ENCODE measurements at places on chromosomes 5 and 9.

DNA sequence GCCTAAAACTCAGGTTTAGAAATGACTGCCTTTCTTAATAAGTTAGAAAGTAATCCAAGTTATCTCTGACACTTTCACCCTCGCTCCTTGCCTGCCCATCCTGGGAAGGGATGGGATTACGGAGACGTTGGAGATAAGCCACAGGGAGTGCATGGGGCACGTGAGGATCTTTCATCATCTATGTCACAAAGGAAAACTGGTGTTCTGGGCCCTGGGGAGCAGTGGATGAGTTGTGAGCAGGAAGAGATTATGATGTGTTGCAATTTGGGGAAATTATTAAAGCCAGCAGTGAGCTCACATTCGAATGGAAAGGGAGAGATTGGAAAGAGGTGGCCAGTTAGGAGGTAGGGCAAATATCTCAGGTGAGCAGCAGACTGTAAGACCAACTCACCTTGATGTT, 12.8 kb downstream of the AFAP1L1 start:
- DNase-seq = no peak

- peak; percentile 59 for DNase-seq
Observed at GRCh38 chr5:124795829-124796228, 49.4 kb upstream of the ZNF608 start.

DNA sequence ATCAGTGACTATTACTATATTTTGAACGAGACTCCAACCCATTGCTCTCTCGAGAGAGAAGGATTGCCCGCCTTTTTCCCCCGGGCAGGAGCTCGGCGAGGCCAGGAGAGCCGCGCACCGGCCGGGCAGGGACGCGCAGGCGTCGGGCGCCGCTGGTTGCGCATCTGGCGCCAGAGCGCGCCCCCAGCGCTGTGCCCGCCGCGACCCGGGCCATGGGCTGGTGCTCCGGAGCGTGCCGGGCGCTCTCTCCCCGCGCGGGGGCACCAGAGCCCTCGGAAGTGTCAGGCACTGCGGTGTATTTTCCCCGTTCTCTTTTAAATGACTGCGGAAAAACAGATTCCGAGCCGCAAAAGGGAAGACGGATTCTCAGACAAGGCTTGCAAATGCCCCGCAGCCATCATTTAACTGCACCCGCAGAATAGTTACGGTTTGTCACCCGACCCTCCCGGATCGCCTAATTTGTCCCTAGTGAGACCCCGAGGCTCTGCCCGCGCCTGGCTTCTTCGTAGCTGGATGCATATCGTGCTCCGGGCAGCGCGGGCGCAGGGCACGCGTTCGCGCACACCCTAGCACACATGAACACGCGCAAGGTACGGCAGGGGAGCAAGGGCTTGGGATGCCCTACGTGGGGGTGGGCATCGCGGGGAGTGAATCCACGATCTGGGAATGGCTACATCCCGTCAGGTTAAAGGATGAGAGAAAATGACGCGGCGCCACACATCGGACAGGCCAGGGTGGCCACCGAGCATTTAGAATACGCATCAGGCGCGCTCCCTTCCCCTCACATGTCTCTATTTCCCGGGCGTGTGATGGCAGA, 1.1 kb upstream of the NTRK2 start:
- peak; percentile 61 for DNase-seq

DNA sequence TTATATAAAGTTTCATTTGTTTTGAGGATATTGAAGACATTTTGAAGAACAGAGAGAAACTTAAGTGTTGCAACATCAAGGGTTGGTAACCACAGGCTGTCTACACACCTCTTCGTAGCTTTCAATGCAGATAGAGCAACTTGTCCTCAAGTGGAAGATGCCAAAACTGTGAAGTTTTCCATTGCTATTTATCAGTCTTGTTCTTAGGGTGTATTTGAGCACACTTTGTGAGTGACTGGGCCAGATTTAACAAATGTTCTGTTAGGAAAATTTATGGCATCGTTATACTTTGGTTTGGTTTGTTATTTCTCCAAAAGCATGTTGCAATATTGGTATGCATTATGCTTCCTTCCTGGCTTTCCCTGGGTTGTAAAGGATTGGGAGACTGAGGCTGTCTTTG, 31.6 kb downstream of the NNT start:
- no peak for DNase-seq

- DNase-seq = no peak
Observed at GRCh38 chr5:115100319-115100955, 69.3 kb downstream of the TRIM36 start.

- no peak for DNase-seq
Observed at GRCh38 chr9:91239367-91240111, 122.2 kb downstream of the AUH start.

DNA sequence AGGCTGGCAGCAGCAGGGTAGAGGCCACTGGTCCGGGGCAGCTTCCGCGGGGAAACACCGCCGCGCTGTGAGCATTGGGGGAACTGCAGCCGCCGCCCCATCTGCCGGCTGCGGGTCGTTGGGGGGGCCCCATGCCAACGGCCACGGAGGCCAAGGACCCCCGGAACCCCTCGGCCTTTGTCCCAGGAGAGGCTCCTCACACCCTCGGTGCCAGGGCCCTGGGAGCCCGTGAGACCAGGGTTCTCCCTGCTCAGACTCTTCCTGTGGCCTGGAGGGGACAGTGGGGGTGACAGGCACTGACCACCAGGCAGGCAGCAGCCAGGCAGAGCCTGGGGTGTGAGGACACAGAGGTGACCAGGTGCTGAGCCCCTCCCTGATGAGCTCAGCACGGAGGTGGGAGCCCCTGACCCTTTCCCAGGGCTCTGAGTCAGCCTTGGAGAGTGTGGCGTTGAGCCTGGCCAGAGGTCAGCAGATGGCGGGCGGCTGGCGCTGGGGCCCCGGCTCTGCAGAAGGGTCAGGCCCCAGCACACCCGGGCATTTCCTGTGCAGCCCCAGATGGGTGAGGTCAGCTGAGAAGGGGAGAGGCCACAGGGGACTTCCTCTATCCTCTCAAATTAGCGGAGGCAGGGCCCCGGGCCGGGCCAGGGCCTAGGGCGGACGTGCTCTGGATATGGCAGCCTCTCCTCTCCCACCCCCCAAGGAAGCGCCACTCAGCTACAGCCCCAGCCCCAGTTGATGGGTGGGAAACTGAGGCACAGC, 17.9 kb upstream of the EGFL7 start:
- DNase-seq = peak; percentile 66

- DNase-seq = no peak
Observed at GRCh38 chr5:131906668-131907067, 38.8 kb downstream of the MEIKIN start.

DNA sequence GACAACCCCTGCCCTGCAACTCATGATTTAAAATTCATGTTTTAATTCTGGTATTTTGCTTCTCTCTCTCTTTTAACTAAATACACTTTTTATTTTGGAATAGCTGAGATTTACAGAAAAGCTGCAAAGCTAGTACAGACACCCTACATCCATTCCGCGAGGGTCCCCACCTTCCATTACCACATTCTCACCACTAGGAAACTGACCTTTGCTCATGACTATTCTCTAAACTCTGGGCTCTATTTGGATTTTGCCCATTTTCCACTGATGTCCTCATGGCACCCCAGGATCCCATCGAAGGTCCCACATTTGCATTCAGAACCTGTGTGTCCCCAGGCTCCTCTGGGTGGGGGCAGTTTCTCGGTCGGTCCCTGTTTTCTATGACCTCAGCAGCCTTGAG, 11.5 kb downstream of the ERGIC1 start:
- no peak for DNase-seq

DNA sequence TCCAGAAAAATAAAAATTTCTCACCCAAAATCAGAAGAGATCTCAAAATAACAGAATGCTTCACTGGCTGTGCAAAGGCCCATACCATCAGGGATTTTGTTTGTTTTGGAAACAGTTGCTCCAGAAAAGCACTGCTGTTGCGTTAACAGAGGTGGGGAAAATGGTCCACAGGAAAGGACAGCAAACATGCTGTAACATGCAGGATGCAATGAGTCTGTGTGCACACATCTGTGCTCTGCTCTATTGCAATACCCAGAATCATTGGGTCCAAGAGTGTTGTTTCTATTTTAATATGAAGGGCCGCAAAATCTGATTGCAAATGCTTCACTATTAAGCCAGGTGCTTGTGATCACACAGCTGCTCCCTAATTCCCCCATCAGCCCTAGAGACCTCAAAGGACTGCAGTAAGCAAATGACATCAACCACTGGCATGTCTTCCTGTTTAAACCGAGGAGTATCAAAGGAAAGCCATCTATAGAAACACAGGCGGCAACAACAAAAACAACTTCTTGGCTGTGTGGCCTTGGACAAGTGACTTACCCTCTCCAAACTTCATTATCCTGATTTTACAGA, 141.0 kb downstream of the DCP2 start:
- DNase-seq = no peak

- DNase-seq = no peak
Observed at GRCh38 chr9:96219900-96220257, 82.1 kb downstream of the HSD17B3 start.

GRCh38 chr5:122757285-122757684, 17.6 kb upstream of the SNX2 start:
- peak; percentile 24 for DNase-seq

DNA sequence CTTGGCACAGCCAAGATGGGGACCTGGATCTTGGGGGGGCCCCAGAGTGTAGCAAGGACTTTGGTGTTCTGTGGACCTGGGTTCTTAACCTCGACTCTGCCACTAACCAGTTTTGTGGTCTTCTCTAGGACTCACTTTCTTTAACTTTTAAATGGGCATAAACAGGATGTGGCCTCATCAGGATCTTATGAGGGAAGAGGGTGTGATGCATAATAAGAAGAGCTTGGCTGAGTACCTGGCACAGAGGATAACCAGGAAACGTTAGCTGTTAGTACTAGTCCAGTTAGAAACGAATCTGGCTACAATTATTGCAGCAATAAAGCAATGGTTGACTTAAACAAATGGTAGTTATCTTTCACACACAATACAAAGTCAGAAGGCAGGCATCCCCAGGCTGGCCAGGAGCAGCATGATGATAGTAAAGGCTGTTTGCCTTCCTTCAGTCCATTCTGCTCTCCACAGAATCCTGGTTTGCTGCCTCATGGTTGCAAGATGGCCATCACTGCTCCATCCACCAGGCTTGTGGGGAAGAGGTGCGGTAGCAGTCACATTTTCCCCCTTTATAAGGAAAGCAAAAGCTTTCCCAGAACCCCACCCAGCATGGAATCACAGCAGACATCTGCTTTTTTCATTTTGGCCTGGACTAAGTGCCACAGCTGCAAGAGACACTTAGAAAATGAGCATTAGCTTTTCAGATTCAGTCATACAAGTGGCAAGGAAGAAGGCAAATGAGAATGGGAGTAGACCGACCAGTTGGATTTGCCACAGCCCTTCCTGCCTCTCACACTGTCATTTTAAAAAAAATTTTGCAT, 225.0 kb downstream of the AOPEP start:
- DNase-seq = no peak

GRCh38 chr5:141814064-141814964, 63.9 kb downstream of the PCDH1 start:
- DNase-seq = peak; percentile 35

GRCh38 chr5:136809382-136809781, 444.0 kb upstream of the TRPC7 start:
- no peak for DNase-seq

DNA sequence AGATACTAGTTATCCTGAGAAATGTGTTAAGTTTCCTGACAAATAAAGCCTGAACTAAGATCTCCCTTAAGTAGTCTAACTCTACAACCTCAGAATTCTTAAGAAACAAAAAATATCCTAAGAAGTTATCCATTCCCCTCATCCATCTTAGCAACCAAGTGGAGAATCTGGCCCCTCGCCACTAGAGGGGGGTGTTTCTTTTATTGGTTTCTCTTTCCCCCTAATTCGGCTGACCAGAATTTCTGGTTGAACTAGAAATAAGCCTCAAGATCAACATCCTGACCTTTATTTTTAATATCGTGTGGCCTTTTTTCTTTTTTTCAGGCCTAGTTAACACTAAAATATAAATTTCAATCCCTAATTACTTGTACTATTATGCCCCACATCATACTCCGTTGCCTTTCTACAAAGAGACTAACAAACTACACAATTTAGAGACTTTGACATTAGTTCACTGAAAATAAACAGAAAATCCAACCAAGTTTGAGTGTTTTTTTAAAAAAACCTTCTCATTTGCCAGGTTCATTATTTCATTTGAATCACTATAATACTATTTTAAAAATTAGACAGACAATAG, 14.3 kb upstream of the NR4A3 start:
- peak; percentile 71 for DNase-seq

GRCh38 chr5:67844924-67845323, 370.6 kb upstream of the PIK3R1 start:
- DNase-seq = no peak

GRCh38 chr5:140111011-140111858, 2.7 kb upstream of the PURA start:
- no peak for DNase-seq

GRCh38 chr9:88916894-88917293, 74.4 kb upstream of the S1PR3 start:
- DNase-seq = no peak

- DNase-seq = no peak
Observed at GRCh38 chr5:79936646-79937216, 54.3 kb downstream of the MTX3 start.

- DNase-seq = no peak
Observed at GRCh38 chr9:135228983-135229625, 141.6 kb downstream of the OLFM1 start.
